ENCODE measurements at places on chromosomes 7 and 10. TPM values are rescaled to one million over a fixed set of nuclear protein-coding genes. Genes with fewer than 3 reads are reported as not detected.

DNA sequence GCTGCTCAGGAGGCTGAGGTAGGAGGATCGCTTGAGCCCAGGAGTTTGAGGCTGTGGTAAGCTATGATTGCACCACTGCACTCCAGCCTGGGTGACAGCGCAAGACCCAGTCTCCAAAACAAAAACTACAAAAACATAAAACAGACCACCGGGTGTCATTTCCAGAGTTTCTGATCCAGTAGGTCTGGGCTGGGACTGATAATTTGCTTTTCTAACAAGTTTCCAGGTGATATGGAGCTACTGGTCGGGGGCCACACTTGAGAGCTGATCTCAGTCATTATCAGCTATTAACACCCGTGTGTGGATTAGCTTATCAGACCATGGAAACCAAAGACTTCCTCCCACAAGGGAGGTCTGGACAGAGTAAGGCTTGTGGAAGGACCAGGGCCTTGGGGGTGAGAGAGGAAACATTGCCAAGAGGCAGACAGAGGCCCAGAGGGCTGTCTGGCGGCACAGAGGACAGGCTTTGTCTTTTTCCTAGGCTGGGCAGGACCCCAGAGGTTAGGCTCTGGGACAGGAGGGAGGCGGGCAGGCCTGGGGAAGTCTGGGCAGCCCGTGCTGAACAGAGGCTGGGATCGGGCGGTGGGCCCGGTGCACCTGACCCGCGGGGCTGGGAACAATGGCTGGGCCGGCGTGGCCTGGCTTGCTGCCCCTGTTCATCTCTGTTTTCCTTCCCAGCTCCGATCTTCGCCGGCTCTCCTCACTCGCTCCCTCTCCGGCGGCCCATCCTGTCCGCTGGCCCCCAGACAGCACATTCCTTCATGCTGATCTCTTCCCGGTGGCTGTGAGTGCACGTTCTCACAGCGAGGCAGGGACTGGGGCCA is 25.2 kb downstream of the TMEM270 start:
- DNase-seq = peak; percentile 74

DNA sequence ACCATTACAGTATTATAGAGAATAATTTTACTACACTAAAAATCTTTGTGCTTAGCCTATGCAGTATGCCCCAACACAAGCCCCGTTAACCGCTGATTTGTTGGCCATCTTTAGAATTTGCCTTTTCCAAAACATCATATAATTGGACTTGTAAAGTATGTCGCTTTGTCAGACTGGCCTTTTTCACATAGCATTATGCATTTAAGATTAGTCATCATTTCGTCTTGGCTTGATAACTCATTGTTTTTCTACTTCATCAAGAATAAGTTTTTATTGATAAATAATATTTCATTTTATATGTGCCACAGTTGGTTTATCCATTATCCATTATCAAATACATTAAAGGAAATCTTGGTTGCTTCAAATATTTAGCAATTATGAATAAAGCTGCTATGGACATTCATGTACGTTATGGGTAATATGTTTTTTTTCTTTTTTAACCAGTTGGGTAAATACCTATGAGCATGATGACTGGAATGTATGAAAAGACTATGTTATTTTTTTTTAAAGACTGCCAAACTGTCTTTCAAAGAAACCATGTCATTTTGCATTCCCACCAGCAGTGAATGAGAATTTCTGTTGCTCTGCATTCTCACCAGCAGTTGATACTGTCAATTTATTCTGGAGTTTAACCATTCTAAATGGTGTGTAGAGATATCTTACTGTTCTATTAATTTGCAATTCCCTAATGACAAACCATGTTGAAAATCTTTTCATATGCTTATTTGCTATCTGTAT is 273.1 kb upstream of the KCND2 start:
- no peak for DNase-seq

- no peak for DNase-seq
Measured at GRCh38 chr10:132481690-132482089, 55.9 kb upstream of the INPP5A start.

DNA sequence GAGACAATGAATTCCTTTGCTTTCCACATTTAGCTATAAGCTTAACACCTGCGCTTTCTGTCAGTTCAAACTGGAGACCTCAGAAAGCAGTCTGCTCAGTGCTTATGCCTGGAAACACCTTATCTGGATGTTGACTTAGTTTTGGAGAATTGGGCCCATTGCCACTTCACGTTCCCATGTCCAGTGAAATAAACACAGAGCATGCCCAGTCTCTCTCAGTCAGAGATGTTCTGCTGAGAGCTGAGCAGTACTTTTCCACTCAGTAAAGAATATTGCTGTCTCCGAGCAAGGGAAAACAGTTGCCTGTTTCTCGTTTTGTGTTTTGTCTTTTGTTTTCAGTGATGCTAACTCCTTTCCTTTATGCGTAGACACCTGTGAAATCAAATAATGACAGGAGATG is 83.2 kb upstream of the PRR15 start:
- no peak for DNase-seq

GRCh38 chr10:31296754-31297153 is 22.3 kb upstream of the ZEB1 start:
- no peak for DNase-seq

DNA sequence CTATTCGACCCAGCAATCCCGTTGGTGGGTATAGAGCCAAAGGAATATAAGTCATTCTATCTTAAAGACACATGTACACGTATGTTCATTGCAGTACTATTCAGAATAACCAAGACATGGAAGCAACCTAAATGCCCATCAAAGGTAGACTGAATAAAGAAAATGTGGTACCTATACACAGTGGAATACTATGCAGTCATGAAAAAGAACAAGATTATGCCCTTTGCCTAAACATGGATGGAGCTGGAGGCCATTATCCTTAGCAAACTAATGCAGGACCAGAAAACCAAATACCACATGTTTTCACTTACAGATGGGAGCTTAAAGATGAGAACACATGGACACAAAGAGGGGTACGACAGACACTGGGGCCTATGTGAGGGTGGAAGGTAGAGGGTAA is 845.3 kb downstream of the TYW1 start:
- DNase-seq = no peak

- DNase-seq = no peak
Measured at GRCh38 chr7:130505753-130506152, 13.9 kb downstream of the MEST start.

Gene MAPK8
- polyA plus RNA-seq = 19.0 TPM

DNA sequence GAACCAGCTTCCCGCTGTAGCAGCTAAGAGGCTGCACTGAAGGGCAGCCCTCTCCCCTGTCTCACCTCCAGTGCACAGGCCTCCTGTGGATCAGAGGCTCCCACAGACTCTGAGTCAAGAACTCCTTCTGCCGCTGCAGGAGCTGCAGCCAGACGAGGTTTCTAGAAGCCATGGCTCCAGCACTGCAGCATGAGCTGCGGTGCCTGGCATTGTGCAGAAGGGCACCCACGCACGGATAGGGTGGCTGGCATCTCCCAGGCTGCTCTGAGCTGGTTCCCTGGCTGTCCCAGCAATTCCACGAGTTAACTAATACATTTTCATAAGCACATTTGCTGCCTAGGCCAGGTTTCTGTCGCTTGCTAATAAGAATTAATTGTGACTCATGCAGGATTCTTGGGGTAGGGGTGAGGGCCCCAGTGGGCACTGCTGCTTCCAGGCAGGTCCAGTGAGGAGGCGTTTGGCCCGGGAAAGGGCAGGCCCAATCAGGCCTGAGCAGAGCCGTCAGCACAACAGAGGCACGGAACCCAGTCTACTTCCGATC is 594.2 kb downstream of the DNAJB6 start:
- DNase-seq = no peak

DNA sequence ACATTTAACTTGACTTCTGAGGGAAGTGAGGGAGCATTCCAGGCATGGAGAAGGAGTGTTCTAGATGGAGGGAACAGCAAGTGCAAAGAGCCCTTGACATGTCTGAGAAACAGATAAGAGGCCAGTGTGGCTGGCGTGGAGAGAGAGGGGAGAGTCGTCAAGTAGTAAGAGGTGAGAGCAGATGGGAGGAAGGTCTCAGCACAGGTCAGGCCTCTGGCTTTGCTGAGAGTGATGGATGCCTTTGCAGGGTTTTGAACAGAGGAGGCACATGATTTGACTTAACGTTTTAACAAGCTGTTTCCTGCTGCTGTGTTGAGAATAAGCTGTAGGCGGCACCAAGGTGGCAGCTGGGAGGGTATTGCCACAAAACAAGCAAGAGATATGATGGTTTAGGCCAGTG is 97.2 kb downstream of the KAT6B start:
- no peak for DNase-seq

Gene NHLRC2
- polyA plus RNA-seq = 3.8 TPM

Gene PPRC1
- 14.7 TPM for polyA plus RNA-seq

GRCh38 chr7:31310321-31310935 is 30.1 kb downstream of the NEUROD6 start:
- DNase-seq = no peak

- no peak for DNase-seq
Measured at GRCh38 chr10:21020545-21020944, 123.4 kb upstream of the NEBL start.

Gene RARRES2
- 7.3 TPM for polyA plus RNA-seq

GRCh38 chr10:33047655-33048054 is 89.6 kb upstream of the ITGB1 start:
- no peak for DNase-seq

Gene AS3MT
- 0.96 TPM for polyA plus RNA-seq

DNA sequence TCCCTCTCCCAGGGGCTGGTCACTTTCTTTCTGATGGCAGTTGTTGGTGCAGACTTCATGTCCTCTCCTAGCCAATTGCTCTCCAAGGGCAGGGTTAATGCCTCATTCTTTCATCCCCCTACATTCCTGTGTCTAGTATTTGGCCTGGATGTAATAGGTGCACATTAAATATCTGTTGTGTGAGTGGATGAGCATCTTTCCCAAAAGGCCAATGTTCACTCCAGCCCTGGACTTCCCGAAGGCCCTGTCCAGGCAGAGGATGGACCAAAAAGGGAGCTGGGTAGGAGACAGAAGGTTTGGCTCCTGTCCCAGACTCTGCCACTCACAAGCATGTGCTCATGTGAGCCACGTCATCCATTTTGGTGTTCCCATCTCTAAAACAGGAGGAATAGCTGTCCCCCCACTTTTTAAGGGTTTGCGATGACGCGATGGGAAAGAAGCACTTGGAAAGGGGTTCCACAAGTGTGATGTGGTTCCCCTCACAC is 47.5 kb downstream of the RGS10 start:
- DNase-seq = no peak

DNA sequence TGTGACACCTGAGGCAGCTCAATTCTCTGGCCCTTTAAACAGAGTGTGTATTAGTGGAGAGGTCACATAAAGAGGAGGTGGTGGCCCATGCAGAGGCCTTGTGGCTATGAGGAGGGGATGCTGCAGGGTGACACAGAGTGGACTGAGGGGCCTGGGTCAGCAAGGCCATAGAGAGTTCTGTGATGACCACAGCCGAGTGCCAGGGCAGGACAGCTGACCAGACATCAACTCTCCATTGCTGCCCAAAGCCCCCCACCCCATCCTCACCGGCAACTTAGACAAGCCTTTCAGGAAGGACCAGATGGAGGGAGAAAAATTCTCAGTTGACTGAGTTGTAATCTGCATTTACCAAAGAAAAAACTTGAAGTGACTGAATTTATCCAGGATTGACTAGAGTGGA is 378.1 kb downstream of the RPS24 start:
- no peak for DNase-seq

DNA sequence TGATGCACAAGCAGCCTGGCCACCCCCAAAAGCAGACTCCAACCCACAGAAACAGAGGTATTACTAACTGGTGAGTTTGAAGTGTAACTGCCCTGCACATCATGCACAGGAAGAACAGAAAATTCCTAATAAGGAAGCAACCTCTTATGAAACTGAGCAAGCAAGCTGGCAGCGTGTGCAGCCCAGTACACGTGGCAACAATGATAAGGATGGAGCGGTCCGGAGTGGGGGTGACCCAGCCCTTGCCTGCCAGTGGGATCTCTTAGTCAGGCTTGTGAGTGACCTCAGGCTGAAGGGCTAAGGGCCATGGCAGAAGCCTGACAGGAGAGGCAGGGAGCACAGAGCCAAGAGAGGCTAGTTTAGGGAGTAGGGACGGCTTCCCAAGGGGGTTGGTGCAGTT is 22.1 kb upstream of the AOAH start:
- no peak for DNase-seq

DNA sequence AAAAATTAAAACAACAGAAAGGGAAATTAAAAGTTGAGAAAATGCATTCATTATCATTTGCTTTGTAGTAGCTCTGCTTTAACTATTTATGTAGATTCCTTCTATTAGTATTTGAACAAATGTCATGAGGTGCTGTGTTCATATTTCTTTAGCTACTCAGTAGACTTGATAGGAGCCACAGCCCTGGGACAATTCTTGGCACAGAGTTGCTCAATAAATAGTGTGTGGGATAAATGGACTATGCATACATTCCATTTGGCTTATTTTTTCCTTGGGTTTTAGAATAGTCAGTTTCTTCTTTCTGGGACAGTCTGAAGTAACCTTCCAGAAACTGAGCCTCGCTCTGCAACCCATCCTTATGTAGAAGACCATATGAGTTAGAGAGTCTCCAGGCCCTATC is 13.4 kb downstream of the RPP30 start:
- DNase-seq = no peak

- no peak for DNase-seq
Measured at GRCh38 chr7:92778972-92779371, 57.4 kb downstream of the CDK6 start.

GRCh38 chr7:105027176-105027853 is 13.3 kb downstream of the KMT2E start:
- no peak for DNase-seq

- no peak for DNase-seq
Measured at GRCh38 chr7:131072505-131073091, 255.1 kb upstream of the MKLN1 start.

DNA sequence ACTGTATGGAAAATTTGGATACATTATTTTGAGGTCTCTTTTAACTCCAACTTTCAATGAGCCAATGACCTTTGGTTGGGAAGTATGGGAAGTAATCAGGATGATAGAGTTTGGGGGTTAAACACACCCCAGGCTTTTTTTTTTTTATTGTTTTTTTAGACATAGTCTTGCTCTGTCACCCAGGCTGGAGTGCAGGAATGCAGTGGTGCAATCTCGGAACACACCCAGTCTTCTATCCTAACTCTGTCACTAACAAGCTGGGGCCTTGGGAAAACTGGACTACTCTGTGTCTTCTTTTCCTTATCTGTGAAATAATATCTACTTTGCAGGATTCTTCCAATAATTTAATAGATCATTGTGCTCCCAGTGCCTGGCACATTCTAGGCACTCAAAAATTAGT is 37.6 kb upstream of the AGBL3 start:
- DNase-seq = no peak
